ENCODE measurements at places on chromosomes 4 and X.
A peak's percentile ranks its signal among the peaks of the same experiment; 100 is the strongest.

GRCh38 chr4:73437558-73437956, 1.5 kb downstream of the AFP start:
- DNase-seq, result no peak

- DNase-seq, result no peak
These were observed 32.7 kb downstream of the METAP1 start for GRCh38 chr4:99028187-99028586.

DNA sequence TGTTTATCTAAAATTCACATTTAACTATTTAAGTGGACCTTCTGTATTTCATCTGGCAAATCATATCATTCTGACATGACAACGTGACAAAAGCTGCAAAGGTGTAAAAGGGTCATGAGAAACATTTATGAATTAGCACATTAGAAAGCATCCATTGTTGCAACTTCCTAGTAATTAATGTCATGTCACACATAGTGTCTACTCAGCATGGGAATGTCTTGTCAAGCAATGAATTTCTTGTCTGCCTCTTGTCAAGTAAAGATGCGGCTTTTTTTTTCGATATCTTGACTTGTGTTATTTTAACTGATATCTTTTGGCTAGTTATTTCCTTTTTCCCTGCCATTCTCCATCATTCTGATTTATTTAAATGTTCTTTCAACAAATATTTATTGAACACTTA, 463.5 kb upstream of the CXorf51B start:
- DNase-seq, result no peak

GRCh38 chr4:40856840-40857362, 107.1 kb downstream of the NSUN7 start:
- DNase-seq, result no peak

- DNase-seq, result no peak
These were observed 207.8 kb downstream of the ADGRL3 start for GRCh38 chr4:61407642-61408618.

GRCh38 chr4:114599231-114599902, 760 bp downstream of the UGT8 start:
- no peak for DNase-seq

- DNase-seq, result no peak
These were observed 560.0 kb upstream of the PCDH7 start for GRCh38 chr4:30160140-30160539.

GRCh38 chr4:137359691-137360315, 172.5 kb downstream of the PCDH18 start:
- DNase-seq, result peak; percentile 23

- DNase-seq, result no peak
These were observed 12.7 kb downstream of the DRP2 start for GRCh38 chrX:101232316-101232715.

DNA sequence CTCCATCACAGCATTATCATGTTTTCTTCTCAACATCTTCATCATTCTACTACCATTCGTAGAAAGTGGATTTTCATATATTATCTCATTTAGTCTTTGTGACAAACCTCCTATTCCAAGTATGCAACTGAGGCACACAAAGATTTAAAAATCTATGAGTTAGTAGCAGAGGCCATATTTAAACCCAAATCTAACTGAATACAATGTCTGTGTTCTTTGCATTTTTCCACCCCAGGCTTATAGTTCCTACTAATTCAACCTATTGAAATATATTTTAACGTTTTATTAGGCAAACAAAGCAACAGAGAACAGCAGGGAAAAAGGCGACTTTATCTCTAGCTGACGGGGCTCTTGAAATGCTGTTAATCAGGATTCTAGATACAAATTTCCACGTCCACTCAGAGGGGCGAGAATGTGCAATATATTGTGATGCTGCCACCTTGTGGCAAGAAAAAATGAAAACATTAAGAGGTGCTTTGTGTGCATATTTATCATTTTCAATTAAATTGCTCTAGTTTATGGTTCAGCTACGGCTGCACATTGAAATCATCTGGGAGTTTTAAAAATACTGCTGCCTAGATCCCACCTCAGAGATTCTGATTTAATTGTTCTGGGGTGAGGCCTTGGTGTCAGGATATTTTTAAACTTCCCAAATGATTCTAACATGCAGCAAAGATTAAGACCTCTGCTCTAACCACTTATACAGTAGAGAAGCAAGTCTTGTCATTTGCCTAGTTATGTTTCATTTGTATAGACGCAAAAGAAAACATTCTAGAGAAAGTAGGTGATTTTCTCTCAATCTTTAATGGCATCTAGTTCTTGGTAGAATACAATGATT, 315.9 kb downstream of the MAPK10 start:
- DNase-seq, result no peak

All from AG04449 (cell line).